Left renal cortex interstitium (tissue), 4 donors: ENCODE measurements at places on chromosomes 1 and 21. TPM values are rescaled to one million over a fixed set of nuclear protein-coding genes. Genes with fewer than 3 reads are reported as not detected.

CLDN8 gene
- 52.8 TPM for polyA plus RNA-seq

DNA sequence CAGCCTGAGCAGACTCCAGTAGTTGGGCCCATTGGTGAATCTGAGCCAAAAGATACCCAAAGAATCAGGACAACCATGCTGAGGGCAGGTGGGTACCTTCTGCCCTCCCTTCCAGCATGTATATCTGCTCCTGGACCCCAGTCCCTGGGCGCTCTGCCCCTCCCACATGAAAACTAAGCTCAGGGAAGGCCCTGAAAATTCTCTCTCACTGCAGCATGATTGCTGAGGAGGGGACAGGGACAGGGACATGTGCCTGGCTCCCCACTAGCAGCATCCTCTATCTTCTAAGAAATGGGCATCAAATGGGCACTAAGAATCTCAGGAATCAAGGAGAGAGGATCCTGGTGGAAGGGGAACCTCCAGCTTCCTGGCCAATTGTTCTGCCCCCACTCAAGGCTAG, 446.0 kb downstream of the MATN1 start:
- DNase-seq, result no peak

DYNLT5 gene
- polyA plus RNA-seq, result 2.1 TPM

DNA sequence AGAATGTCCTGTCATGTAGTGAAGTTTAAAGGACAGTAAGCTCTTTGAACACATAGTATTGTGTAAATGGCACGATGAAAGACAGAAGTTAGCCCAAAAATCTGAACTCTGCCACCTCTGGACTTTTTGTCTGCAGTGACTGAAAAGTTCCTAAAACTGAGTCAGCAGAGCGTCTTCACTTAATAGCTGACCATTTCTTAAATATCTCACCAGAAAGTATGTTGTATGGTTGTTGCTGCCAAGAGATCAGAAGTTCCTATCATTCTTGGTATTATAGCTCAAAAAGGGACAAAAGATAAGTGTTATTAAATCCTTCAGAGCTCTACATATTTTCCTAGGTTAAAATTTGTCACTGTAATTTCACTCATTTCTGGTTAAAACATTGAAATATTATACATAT, 1003.0 kb downstream of the TTLL7 start:
- no peak for DNase-seq

DNA sequence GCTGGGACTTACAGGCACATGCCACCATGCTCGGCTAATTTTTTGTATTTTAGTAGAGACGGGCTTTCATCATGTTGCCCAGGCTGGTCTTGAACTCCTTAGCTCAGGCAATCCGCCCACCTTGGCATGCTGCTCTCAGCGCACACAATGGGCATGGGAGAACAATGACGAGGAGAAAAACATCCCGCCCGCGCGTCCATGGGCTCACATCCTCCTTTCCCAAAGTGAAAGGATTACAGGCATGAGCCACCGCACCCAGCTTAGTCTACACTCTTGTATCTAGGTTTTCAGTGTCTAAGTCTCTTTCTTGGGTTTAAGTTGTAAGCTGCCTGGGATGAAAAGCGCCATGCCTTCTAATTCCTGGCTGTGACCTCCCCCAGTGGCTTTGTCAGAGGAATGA, 37.9 kb downstream of the CDK18 start:
- DNase-seq, result no peak

GRCh38 chr1:47643306-47644211, 205.7 kb downstream of the FOXD2 start:
- no peak for DNase-seq

DNA sequence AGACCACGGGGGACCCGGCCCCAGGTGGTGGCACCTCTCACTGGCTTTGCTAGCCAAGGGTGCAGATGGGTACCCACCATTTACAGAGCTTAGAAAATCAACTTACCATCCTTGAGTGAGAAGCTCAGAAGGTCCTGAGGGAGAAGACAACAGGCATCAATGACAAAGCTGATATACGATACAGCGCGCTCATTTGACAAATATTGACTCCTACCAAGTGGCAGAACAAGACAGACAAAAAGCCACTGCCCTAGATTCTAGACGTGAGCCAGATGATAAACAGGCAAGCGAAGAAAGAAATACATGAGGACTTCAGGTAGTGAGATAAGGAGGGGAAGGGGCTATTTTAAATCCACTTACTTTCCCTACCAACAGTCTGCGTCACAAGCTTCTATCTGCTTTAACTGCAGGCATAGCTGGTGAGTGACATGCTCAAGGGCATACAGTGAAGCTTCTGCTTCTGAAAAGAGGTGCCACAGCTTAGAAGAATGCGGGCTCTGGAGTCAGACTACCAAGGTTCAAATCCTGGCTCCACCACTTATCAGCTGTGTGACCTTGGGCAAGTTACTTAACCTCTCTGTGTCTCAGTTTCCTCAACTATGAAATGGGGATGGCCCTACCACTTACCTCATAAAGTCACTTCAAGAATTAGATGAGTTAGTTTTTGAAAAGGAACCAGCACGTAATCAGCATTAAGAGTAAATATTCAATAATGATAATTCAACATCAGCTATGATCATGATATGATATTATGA, 29.1 kb downstream of the TMCO4 start:
- DNase-seq, result no peak
